Hematopoietic multipotent progenitor cell treated with erythropoietin and hydrocortisone succinate and interleukin-3 and kit ligand, for 17 days (in vitro differentiated cells): ENCODE measurements at places on chromosomes 5 and 9.

DNA sequence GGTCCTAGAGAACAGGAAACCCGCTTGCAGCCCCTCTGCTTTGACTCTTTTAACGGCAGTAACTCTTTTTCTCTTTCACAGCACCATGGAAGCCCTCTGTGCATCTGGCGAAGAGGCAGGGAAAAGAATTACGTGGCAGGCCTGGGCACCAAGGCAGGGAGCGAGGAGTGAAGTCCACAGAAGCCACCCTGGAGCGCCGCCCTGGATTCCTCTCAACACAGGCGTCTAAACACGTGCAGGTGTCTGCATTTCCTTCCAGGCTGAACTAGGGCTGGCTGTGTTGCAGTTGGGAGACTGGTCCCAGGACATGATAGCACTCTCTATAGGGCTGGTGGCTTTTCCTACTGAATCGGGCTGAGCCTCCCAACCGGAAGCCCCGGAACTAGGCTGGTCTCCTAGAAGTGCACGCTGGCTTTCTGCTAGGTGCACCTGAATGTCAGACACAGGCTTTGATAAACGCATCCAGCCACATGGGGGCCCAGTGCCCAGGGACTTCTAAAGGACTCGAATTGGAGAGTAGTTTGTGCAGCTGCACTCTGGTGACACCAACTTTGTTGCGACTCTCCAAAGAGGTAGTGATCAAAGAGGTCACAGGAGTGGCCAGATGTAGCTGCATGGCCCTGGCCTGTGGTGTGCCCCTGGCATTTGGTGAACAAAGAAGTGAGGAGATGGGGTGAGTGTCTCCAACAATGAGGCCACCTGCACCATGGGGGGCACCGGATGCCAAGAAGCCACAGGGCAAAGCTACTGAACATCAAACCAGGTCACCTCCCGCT is 54.5 kb downstream of the AK8 start:
- no peak for DNase-seq

DNA sequence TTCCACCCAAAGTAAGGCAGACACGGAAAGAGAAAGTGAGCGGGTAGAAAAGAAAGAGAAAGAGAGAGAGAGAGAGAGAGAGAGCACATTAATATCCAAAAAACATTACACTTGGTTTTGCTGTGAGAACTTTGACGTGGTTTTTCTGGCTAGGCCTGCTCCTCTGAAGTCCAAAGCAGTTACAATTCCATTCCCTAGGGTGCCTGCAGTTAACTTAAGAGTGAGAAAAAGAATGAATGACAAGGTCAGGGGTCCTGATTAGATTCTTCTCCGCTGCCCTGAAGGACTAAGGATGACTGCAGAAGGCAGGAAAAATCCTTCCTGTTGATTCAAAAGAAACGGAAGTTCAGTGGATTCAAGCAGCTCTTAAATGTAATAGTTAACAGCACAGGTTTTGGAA is 589.8 kb downstream of the PRELID2 start:
- no peak for DNase-seq

DNA sequence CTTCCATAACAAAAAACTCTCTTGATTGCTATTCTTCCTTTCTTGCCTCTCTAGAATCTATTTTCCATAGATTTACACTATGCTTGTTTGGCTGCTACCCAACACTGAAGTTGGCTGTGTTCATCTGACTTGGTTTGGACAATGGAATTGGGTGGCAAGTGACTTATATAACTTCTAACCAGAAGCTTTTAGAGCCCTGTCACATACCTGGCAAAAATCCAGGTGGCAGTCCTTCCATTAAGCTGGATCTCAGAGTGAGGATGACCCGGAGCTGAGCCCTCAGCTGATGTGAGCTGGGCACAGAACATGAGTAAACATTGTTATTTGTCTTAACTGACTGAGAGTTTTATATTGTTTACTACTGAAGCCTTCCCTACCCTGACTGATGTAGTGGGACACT is 225.7 kb downstream of the TLR4 start:
- DNase-seq, result no peak

DNA sequence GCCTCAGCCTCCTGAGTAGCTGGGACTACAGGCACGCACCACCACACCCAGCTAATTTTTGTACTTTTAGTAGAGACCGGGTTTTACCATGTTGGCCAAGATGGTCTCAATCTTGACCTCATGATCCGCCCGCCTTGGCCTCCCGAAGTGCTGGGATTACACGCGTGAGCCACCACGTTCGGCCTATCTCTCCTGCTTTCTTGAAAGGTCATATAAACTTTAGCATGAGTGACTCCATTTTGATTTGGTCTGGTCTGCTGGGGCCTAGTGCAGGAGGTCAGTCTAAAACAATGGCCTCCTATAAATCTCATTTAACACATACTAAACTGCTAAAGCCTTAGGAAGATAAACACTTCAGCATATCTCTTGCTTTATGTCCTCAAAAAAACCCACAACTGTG is 50.6 kb upstream of the GLDC start:
- DNase-seq, result no peak

GRCh38 chr9:87193925-87194868 is 246.9 kb upstream of the GAS1 start:
- DNase-seq, result no peak

- DNase-seq, result no peak
Measured at GRCh38 chr9:86637515-86637914, 283.3 kb upstream of the TUT7 start.

DNA sequence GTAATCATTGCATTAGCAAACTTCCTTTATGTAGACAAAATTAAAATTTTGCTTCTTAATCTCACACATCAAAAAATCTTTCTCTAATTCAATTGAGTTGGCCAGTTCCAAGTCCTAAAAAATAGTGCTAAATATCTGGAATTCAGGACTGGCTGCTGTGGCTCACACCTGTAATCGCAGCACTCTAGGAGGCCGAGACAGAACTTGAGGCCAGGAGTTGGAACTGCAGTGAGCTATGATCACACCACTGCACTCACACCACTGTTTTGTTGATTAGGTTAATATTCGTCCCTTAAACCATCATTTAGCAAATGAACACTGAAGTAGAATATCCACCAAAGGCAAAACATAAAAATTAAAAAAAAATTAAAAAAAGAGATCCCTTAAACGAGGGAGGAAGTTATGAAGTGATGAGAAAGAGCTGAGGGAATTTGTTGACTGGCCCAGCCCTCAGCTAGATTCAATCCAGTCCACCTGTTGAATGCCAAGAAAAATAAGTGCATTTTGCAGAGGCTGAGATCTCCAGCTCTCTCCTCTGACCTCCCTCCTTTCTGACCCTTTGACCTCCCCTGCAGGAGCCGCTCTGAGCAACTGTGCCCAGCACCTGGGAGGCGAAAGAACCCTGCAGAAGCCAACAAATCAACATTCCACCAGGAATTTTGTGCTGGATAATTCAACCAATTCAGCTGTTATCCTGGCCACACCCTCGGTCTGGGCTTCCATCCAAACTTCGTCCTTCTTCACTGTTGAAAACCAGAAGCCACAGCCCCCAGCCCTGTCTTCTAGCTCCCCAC is 96.8 kb downstream of the OR2K2 start:
- no peak for DNase-seq

DNA sequence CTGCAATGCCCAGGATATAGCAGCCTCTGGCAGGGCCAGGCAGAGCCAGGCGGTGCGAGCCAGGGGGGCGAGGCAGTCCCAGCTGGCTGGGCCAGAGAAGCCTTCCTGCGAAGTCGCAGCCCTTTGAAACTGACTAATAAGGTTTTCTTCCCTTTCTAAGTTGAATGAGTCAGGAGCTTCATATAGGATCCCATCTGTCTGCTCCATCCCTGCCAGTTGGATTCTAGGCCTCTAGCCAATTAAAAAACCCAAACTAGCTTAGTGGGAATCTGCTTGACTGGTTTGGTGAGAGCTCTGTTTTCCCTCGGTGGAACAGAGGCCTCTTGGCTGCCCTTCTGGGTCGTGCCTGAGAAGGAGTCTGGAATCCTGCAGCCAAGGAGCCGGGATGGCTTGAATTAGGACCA is 70.1 kb upstream of the RAPGEF1 start:
- no peak for DNase-seq

DNA sequence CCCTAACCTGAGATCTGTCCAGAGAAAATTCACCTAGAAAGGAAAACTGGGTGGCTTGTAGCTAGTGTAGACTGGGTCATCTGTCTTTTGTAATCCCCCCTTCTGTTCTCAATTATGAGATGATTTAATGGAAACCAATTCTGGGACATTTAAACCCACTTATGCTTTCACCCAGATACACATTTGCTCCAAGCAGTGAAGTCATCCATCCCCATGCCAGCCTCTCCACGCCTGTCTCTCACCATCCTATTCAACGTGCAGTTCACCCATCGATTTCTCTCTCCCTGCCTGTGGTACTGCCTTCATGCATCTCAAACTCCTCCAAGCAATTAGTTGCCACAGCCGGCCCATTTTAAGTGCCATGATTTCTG is 1.8 kb downstream of the PHF19 start:
- no peak for DNase-seq

DNA sequence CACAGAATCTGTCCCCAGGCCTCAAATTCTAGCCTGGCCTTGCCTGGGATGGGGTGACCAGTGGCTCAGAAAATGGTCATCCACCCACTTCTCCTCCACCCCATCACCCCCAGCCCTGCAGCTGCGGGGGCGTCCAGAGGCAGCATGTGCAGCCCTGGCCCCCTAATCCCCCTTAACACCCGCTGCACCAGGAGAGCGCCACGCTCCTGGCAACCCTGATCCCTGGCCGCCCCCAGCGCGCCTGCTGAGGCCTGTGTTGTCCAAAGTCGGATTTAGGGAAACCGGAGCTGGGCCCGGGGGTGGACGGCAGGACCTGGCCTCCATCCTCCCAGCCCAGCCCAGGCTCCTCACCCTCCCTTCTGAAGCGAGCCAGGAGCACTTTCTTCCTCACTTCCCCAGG is 22.0 kb downstream of the NR5A1 start:
- no peak for DNase-seq

- no peak for DNase-seq
Measured at GRCh38 chr9:123686131-123686828, 243.6 kb downstream of the DENND1A start.

GRCh38 chr9:134489621-134490408 is 151.8 kb upstream of the COL5A1 start:
- no peak for DNase-seq

DNA sequence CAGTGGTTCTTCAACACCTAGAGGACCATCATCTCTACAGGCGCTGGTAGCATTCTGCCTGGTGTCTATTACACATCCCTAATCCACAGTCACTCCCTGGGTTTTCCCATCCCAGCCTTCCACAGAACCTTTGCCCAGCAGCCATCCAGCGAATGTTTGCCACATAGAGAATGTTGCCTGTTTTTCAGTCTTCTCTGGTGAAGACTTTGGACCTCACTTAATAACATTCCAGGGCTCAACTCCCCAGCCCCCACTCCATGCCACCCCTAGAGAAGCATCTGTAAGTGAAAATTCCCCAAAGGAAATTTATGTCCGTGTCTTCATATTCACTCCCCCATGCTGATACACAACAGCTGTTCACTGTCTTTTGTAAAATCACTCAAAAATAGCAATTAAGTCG is 249.6 kb downstream of the AOPEP start:
- DNase-seq, result no peak

DNA sequence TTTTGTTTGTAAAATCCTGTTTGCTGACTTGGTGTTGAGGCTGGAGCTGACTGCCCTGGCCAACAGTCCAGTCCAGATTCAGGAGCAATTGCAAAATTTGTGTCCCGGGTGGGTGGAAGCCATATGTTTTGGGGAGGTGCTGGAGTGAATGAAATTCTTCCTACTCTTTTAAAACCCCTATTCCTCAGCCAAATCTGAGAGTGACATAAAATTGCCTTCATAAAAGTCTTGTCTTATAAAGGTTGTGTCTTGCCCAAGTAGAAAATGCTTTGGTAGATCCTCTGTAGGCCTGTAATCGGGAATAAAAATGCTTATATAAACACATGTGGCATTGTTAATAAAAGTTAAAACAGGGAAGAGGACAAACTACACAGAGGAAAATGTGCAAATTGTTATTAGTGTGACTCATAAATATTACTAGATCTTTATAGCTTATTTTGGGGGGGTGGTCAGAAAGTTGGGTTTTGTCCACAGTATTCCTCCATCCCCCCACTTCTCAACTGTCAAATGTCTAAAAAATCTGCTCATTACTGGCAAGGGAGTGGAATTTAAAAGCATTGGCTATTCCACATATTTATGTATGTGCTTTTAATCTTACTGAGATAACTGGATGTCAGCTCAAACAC is 45.6 kb downstream of the NNT start:
- DNase-seq, result no peak

DNA sequence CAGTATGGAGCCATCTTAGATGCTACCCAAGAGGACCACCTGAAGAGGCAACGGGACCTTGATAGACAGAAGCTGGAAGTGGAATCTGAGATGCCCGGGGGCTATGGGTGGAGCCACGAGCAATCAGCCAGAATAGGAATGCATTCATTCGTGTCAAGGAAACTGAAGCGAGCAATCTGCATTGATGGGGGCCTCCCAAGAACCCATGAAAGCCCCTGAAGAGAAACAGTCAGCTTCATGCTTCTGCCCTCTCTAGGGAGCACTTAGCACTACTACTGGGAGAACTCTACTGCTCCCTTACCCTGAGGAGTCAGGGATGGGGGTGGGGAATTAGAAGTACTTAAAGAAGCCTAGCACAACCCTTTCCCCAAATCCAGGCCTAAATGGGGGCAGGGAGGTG is 51.9 kb upstream of the TCERG1 start:
- no peak for DNase-seq

- DNase-seq, result no peak
Measured at GRCh38 chr5:111308951-111309350, 84.8 kb downstream of the CAMK4 start.

DNA sequence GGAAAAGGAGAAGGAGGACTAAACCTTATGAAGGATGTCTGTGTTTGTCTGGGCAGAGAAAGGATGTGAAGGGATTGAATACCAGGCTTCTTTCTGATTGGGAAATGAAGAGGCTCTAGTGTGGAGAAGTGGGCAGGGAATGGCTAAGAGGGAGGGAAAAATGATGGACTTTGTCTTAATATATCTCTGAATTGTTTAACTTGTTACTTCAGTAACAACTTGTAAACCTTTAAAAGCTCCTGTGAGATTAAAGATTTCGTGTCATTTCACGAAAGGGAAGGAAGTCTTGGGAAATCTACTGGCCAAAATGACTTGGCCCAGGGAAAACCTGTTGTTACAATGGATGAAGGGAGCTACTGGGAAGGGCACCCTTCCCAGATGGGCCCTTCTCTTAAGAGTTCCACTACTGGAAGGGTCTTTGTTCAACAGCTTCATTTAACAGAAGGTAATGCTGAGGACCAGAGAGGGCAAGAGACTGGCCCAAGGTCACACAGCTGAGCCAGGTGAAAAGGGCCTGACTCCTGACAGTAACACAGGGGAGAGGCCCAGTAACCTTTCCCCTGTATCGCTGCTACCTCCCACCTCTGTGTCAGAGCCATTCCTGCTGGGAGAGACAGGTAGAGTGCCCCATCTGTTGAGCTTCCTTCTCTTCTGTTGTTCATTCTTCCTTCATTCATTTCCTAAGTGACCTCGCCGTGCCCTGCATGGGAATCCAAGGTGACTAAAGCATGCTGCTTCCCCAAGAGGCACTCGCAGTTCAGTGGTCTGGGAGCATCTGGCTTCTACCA is 5.1 kb upstream of the TCOF1 start:
- no peak for DNase-seq
